ENCODE measurements at places on chromosomes 1 and 21.

- no peak for DNase-seq
Observed at GRCh38 chr1:51289676-51290488, 40.5 kb downstream of the TTC39A start.

- DNase-seq: no peak
Observed at GRCh38 chr1:15962176-15962575, 13.7 kb downstream of the ZBTB17 start.

DNA sequence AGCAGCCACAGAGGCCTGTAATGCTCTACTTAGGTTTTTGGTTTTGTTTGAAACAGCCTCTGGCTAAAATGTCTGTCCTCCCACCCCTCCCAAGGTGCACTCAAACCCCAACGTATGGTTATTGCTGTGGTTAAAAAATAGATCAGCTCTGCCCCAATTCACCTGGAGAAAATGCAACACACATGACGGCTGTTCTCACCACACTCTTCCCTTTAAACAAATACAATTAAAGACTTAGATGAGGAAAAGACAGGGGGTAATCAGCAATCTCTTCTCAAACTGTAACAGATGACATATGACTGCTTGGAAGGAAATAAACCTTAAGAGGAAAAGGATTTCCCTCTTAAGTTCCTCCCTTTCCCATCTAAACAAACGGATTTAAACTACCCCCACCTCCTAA is 6.2 kb upstream of the MTMR11 start:
- no peak for DNase-seq

GRCh38 chr1:35931446-35932157 is 697 bp downstream of the AGO3 start:
- no peak for DNase-seq

- no peak for DNase-seq
Observed at GRCh38 chr1:214319938-214320337, 39.0 kb downstream of the SMYD2 start.

DNA sequence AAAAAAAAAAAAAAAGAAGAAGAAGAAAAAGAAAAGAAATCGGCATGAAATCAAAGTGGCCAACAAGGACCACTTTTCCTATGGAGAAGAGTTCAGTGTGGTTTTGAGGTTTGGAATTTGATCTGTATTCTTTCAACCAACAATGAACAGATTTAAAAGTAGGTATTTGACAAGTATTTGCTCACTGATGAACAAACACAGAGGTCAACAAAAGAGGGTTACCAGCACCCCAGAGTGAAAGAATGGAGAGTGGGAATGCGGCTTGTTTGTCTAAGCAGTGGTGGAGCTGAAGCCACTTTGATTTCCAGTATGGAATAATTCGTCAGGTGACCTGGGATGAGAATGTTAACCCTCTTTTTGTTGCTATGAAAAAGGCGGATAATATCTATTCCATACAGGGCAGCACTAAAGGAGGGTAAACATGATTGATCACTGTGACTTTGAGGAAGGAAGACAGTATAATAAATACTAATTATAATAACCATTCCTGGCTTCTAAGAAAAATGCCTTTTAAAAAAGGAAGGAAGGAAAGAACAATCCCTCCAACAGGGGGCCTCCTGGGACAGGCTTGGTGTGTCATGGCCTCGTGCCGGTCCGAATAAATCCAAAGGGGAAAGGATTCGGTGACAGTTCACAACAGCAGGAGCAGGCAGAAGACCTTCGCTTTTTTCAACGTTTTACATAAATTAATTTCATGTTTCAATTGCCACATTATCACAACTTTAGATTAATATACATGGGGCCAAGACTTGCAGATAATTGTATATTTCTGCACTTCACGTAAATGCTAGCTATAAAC is 37.2 kb upstream of the SIM2 start:
- no peak for DNase-seq

Measured in AG04449 (cell line).